ENCODE measurements at places on chromosomes 3 and 15.
A peak's percentile ranks its signal among the peaks of the same experiment; 100 is the strongest.

GRCh38 chr3:138125548-138126221 lies 6.5 kb downstream of the A4GNT start:
- no peak for DNase-seq

DNA sequence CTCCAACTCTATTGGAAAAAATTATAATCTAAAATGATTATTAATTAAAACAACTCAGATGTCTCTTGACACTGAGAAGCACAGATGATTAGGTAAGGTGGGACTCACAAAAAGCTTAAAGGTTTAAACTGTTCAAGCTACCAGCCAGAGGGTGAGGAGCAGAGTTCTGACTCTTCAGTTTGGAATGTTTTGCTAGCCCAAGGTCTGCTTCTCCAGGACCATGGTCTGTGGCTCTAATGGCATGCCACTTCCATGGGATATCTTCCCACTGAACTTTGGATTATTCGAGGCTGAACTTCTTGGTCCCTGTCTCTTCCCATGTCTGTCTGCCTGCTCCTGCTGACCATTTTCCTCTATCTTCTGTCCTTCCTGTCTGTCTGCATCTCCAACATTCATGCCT lies 49.2 kb downstream of the CACNA2D3 start:
- no peak for DNase-seq

GRCh38 chr3:57958642-57959422 lies 49.4 kb upstream of the FLNB start:
- no peak for DNase-seq

- no peak for DNase-seq
Observed at GRCh38 chr3:111594205-111594604, 941 bp downstream of the ZBED2 start.

DNA sequence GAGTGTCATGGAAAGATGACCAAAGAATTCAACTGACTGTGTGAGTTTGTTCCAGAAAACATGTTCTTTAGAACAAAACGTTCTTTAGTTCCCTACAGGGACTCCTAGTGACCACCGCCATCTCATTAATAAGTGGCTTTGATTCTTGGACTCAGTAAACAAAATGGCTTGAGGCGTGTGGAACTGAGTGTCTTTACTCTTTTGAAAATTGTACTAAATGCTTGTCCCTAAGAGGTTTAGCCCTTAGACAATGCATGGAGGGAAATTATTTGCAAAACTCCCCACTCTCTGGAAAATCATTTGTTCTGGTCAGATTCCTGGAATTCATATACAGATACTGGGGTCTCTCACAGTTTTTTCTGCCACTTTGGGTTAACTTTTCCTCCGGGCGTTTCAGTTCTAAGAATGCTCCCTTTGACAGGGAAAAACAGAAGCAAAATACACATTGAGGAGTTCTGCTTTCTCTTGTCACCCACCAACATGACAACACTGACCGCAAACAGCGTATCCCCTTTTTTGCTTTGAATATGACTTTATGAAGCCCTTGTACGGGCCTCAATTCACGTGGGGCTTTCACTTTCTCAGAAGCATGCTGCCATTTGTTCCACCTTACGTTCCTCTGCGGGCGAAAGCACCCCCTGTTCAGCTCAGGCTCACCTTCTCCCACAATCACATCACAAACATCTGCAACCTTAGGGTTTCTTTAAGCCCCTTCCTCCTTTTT lies 15.3 kb upstream of the NRROS start:
- no peak for DNase-seq

GRCh38 chr3:169245631-169246030 lies 417.9 kb downstream of the MECOM start:
- no peak for DNase-seq

DNA sequence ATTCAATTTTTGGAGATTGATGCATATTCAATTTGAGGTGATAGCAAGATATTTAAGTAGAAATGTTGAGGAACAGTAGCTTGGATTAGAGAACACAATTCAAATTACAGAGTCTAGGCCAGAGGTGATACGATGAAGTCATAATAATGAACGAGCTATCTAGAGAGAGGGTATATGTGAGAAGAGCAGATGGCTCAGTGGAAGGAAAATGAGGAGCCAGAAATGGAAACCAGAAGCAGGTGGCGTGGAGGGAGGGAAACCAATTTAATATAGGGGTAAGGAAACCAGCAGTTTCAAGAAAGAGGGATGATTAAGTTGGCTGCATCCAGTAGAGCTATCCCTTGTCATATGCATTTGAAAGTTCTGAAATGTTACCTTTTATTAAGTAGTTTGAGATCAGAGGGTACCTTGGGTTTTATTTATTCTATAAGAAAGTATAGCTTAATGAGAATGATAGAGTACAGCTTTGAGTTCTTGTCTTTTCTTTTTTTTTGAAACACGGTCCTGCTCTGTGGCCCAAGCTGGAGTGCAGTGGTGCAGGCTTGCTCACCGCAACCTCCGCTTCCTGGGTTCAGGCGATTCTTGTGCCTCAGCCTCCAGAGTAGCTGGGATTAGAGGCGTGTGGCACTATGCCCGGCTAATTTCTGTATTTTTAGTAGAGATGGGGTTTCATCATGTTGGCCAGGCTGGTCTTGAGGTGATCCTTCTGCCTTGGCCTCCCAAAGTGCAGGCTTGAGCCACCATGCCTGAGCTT lies 22.1 kb downstream of the NCK1 start:
- DNase-seq: no peak

DNA sequence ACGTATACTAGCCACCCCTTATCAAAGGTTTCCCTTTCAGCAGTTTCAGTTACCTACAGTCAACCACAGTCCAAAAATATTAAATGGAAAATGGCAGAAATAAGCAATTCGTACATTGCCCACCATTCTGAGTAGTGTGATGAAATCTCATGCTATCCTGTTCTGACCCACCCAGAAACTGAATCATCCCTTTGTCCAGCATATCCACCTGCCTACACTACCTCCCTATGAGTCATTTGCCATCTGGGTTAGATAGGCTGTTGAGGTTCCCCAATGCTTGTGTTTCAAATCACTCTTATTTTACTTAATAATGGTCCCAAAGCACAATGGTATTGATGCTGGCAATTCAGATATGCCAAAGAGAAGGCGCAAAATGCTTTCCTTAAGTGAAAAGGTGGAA lies 15.3 kb upstream of the PHC3 start:
- DNase-seq: no peak

DNA sequence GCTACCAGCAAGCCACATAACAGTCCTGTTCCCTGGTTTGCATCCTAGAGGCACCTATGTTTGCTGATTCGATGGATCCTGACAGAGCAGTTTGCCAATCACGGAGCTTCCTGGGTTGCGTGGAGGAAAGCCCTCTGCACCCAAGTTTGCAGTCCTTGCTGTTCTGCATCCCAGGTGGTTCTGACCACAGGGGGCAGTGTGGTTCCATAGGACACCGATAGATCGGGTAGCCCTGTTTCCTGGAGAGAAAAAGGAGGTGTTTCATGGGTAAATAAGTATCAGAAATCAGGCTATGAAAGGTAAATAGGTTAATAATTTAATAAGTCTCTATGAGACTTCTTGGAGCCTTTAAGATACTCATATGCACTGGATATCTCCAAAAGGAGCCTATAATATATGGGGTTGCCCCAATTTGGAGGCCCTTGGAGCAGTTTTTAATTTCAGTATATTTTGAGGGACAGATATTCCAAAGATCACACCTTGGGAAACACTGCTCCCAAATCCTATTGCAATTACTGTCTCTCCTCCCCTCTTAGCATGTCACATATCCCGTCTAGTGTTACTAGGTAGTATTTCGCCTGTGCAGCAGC lies 194.6 kb upstream of the TPM1 start:
- peak; percentile 90 for DNase-seq

GRCh38 chr15:68608206-68608843 lies 29.5 kb downstream of the CORO2B start:
- DNase-seq: no peak
